ENCODE measurements at places on chromosomes 12 and 14.

DNA sequence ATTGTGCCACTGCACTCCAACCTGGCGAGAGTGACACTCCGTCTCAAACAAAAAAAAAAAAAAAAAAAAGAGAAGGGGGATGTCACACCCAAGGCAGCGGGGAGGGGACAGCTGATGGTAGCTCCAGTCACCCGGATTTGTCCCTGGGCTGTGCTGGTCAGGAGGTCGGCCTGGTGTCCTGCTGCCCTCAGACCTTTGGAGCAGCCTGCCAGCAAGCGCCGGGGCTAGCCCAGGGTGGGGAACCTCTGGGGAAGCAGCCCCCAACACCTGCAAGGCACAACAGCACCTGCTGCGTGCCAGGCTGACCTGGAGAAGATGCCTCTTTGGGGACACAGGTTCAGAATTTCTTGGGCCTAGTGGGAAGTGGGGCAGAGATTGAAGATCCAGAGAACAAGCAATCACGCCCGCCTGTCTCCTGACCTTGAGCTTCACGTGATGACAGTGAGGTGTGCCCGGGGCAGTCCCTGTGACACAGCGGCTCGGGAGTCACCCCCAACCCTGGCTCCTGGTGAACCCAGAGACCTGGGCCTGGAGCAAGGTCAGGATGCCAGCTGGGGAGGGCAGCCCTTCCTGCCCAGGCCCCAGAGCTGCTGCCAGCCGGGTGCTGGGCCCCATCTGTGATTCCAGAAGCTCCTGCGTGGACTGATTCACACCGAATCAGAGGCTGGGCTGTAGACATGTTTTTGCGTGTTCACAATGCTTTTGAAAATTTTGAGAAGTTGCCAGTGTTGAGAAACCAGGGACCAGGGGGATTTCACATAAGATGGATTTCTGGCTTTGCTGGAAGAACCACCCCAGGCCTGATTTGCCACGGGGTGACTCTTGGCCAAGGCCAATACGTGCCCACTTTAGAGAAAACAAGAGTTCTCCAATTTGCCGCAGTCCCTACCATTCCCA is 66.4 kb downstream of the RFLNA start:
- DNase-seq: no peak

GRCh38 chr14:106507354-106507753 is 981.0 kb downstream of the TMEM121 start:
- no peak for DNase-seq

GRCh38 chr14:52369305-52369801 is 55.2 kb downstream of the PTGER2 start:
- no peak for DNase-seq

DNA sequence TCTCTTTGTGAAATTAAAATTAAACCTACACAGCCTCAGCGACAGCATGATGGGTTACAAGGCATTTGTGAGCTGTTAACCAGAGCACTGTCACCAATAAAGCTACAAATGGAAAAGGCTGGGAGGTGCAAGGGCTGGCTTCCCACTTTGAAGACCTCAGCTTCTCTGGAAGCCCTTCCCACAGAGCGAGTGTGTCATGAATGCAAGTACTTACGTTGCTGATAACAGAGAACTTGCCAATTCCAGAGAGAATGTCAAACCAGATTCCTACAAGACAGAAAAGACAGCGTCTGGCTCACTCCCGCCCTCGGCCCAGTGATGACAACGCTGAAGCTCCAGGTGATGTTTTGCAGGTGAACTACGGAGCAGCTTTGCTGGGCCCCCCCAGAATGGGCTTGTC is 145.8 kb downstream of the NTF3 start:
- no peak for DNase-seq

GRCh38 chr14:64563696-64564095 is 13.9 kb downstream of the PPP1R36 start:
- no peak for DNase-seq

GRCh38 chr14:22872833-22873520 is 1.4 kb downstream of the LRP10 start:
- DNase-seq: no peak

DNA sequence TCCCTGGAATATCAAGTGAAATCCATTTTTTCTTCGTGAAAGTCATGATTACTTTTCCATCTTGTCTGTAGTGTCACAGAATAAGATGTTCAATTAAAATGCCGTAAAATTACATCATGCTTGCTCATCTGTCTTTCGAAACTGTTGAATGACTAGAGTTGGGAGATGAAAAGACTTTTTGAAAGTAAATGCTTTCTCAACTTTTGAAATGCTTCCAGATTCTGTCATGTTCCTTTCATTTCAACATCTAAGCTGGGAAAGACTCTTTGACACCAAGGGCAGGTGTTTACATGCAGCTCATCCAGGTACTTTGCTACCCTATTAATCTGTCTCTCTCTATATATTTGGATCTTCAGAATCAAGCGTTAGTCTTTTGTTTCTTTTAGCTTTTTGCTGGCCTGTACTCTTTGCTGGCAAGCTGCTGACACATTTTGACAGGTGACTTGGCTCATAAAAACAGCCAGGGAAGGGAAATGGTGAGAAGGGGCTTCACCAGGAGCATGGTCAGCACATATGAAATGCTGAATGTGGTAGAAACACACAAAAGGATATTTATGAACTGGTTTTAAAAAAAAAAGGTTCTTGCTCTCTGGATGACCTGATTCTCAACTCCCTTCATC is 77.0 kb upstream of the METAP2 start:
- DNase-seq: no peak

DNA sequence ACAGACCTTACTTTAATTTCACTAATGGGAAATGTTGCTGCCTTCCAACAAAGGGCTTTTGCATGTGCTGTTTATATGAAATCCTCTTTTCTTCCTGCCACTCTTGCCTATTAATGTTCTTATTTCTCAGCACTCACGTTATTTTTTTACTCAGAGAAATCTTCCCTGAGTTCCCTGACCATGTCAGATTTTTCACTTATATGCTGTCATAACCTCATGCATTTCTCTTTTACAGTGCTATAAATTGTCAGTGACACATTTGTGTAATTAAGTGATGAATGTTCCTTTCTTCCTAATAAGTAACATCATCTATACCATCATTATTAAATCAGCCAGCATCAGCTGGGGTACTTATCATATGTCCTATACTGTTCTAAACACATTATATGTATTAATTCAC is 444.1 kb downstream of the DIO2 start:
- no peak for DNase-seq
